ENCODE measurements at places on chromosomes 4 and X.

- peak; percentile 34 for DNase-seq
These were observed 133.1 kb downstream of the AFAP1 start for GRCh38 chr4:7806338-7807090.

DNA sequence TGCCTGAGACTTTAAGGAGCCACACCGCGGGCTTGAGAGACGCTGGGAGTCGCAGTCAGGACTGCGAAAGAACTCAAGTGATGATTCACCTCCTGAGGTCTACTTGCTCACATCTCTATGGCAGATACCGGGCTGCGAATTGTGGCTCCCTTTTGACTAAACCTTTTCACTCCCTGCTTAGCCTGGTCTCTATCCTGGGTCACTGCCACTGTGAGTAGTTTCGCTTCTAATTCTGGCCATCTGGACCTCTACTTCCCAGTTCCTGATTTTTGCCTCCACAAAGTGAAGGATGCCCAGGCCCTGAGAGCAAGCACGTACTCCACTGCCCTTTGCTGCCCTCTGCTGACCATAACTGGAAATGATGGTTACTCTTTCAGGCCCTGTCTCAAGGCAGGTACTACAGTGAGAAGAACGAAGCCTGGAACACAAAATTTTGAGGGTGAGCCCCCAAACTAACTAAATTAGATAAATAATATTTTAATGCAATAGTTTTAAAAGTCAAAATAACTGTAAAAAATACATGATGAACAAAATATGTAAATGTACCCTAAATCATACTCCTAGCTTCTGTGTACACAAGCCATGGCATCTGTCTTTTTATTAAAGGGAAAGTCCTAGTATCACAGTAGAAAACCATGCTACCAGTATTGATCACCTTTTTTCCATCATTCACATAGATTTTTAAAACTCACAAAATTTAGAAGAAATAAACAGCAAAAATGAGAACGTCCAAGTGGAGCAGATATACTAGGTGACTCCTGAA lies 16.7 kb downstream of the MAD2L1 start:
- DNase-seq = peak; percentile 83

DNA sequence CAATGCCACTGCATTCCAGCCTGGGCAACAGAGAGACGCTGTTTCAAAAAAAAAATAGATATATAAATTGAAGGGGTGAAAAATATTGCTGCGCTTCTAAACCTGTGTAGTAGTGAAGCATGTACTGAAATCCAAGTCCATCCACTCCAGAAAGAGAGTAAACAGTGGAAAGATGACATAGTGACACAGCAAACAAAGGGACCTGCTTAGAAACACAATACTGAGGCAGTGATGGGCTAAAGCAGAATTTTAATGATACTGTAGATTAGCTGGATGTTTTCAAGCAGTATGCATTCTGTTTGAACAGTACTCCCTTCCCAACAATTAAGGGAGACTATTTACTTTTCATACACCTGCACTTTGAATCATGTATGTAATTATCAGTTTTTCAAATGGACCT lies 42.5 kb downstream of the TFDP3 start:
- DNase-seq = no peak

- no peak for DNase-seq
These were observed 65.9 kb downstream of the WWC2 start for GRCh38 chr4:183164963-183165362.

GRCh38 chrX:110420771-110421499 lies 62.3 kb downstream of the RTL9 start:
- DNase-seq = no peak

- no peak for DNase-seq
These were observed 8.7 kb downstream of the PDE6B start for GRCh38 chr4:633976-634598.

Data from nephron progenitor cell (in vitro differentiated cells).